ENCODE measurements at places on chromosomes 2 and 18.

GRCh38 chr2:193980599-193980998 is 1676.4 kb upstream of the SLC39A10 start:
- DNase-seq: no peak

GRCh38 chr2:130864830-130865800 is 28.4 kb downstream of the ARHGEF4 start:
- no peak for DNase-seq

DNA sequence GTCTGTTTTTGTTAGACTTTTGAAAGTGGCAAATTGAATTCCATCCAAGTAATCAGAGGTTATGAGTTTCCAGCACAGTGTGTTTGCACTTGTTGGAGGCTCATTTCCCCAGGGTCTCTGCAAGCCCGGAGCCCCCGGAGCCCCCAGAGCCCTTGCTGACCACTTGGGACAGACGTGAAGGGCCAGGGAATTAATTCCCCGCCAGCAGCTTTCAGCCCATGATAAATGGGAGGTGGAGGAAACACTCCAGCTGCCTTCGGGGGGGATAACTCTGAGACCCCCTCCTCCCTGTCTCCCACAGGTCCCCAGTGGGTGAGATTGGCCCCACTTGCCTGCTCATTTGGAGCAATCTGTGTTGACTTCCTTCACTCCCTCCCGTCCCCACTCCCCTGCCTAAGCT is 79.2 kb downstream of the KLHL29 start:
- DNase-seq: no peak

DNA sequence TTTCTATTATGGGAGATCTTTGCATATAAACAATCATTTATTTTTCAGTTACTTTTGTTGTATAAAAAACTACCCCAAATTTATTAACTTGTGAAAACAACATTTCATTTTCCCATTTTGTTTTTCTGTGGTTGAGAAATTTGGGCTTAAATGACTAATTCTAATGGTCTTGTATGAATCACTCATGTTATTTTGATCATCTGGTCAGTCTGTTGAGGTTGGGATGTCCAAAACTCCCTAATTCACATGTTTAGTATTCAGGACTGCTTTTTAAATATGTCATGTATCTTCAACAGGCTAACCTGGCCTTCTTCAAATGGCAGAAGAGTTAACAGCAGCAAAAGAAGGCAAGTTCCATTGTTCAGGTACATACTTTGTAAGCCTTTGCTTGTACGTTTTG is 788.1 kb downstream of the TRIB2 start:
- no peak for DNase-seq

GRCh38 chr2:165472922-165473321 is 3.4 kb downstream of the CSRNP3 start:
- DNase-seq: no peak

GRCh38 chr18:686339-687111 is 25.9 kb downstream of the ENOSF1 start:
- DNase-seq: no peak

DNA sequence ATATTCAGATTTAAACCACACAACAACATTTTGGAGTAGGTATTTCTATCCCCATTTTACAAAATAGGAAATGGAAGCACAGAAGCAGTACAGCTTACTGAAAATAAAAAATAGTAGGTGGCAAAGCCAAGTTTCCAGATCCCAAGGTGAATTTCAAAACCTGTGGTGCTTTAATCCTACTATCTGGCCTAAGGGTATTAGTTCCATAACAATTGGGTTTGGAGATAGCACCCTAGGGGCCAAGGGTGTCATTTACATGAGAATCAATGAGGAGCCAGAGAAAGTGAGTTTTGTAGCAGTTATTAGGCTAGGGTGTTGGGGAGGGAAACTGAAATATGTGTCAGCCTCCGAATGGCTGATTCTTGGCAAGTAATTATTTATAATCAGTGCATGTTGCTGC is 24.9 kb downstream of the OSBPL6 start:
- no peak for DNase-seq

DNA sequence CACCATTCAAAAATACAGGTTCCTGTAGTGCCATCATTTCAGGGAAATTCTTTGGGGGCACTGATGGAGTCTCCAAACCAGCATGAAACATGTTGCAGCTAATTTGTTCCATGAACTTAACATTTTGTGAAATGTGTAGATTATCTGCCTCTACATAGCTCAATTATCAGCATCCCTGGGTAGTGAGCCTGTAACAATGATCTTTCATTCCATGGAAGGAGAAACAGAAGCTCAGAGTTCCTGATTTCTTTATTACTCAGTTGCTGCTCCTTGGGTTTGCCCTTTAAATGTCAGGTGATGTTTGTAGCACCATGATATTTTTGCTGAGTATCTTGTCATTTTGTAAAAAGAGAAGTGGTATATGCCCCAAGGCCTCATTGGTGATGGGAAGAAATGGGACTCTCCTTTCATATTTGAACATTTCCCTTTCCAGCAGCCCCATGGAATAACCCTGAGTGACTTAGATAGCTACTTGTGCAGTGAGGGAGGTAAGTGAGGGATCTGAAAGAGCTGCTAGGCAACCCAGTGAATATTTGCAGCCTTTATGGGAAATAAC is 146.9 kb downstream of the CERS6 start:
- no peak for DNase-seq

GRCh38 chr2:35606394-35606793 is 749.2 kb upstream of the CRIM1 start:
- DNase-seq: no peak

DNA sequence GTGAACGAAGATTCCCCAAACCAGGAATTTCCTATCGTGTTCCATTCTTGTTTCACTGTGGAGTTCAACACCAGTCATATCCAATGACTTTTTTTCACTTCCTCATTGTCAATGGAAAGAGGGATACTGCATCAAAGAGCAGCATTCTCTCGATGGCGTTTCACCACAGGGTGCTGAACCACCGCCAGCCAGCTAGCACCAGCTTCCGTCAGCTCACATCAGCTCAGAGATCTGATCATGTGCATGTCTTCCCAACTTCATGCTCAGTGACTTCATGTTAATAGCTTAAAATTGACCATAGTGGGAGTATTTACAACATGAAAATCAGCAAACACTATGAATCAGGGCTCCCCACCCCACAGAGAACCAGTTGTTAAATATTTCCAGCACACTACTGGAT is 359.9 kb downstream of the TNS1 start:
- no peak for DNase-seq
